ENCODE measurements at places on chromosomes 4 and X.

- no peak for DNase-seq
Measured at GRCh38 chr4:145866991-145867390, 71.6 kb downstream of the ZNF827 start.

DNA sequence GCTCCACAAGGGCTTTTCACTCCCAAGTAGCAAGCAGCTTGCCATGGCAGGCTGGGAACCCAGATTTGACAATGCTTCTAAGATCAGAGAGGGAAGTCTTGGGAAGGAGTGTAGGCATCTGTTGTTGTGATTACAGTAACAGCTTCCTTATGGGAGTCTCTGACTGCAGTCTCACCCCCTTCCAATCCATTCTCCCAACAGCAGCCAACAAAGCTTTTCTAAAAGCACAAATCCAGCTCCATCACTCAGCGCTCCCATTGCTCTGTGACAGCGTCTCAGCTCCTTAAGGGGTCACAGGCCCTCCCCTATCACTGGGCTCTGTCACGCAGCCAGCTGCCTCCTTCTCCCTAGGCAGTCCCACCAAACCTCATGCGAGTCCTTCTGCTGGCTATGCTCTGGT lies 7.1 kb downstream of the IGFBP7 start:
- no peak for DNase-seq

DNA sequence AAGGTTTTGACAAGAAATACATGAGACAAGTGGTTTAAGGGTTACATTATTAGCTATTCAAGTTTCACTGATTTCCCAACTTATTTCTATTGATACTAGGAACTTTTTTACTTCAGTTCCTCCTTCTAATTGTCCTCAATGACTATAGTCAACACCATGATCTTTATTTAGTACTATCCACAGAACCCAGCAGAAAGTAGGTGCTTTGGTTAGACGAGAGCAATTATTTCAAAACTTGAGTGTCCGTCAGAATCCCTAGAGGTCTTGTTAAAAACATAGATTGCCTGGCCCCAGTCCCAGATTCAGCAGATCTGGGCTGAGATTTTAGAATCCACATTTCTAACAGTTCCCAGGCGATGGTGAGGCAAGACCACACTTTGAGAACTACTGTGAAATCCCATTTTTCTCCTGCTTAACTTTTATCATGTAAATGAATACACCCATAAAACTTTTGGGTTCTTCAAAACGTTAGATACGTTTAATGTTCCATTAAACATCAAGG lies 17.9 kb downstream of the EXOC1 start:
- no peak for DNase-seq

- DNase-seq: no peak
Measured at GRCh38 chr4:53802500-53802899, 211.2 kb upstream of the LNX1 start.

- no peak for DNase-seq
Measured at GRCh38 chr4:163665101-163665500, 170.6 kb downstream of the TMA16 start.

DNA sequence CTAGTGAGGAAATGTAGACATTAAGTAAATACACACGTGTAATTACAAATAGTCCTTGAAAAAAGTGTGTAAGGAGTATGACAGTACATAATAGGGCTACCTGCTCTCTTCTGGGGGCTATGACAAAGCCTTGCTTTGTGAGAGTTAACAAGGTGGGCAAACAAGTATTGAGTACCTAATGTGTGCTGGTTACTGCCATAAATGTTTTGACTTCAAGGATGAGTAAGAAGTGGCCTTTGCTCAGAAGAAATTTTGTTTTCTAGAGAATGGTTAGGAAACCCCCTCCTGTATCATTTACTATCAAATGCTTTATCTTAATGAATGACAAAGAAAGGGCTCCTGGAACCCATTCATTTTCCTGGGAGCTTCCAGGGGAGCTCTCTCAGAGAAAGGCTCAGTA lies 167.0 kb upstream of the CASK start:
- no peak for DNase-seq

- DNase-seq: no peak
Measured at GRCh38 chr4:20181926-20182325, 69.8 kb upstream of the SLIT2 start.

GRCh38 chr4:137623013-137623412 lies 90.7 kb upstream of the PCDH18 start:
- DNase-seq: no peak

GRCh38 chrX:3262901-3263300 lies 83.6 kb downstream of the MXRA5 start:
- DNase-seq: no peak

DNA sequence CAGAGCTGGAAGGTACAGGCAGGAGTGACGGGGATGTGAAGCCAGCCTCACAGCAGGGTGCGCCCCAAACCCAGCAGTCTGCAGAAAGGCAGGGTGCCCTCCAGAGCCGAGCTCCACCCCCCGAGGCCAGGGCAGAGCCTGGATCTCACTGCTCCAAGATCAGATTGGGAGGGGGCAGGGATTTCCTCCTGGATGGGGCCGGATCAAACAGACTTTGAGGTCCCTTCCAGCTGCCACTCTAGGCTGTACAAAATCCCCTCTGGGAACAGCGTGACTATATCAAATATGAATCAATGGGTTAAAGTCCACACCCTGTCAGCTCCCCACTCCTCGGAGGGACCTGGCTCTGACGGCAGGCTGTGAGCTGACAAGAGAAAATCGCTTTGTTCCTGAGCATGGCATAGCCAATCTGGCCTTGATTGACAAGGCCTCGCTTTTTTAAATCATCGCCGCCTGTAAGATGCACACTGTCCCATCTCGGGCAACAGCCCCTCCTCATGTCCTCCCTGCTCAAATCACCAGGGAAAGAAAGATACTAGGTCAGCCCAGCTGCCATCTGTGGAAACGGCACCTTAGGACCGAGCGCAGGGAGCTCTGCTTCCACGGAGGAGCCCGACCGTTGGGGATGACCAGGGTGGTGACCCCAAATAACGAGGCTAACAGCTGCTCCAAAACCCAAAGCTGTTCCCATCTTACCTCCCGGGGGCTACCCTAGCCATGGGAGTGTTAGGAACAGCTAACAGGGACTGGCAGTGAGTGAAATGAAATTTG lies 39.9 kb downstream of the PSAPL1 start:
- DNase-seq: no peak

GRCh38 chrX:7972586-7972985 lies 45.4 kb upstream of the PNPLA4 start:
- no peak for DNase-seq

GRCh38 chr4:41374490-41374889 lies 117.8 kb downstream of the UCHL1 start:
- no peak for DNase-seq

DNA sequence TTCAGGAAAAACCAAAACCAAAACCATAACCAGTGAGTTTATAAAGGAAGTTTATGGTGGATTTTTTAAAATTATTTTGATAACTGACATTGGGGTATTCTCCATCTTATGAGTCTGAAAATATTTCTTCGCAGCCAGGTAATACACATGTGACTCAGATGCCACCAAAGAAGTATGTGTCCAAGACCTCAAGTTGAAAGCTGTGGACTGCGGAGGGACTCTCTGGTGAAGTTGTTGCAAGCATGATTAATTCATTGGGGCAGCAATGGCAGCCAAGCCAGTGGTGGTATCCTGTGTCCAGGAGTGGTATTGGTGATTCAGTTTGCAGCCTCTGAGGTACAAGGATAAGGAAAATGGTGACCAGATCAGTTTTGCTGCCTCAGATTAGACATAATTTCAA lies 14.0 kb upstream of the ADH5 start:
- no peak for DNase-seq

- no peak for DNase-seq
Measured at GRCh38 chr4:87416965-87417364, 5.4 kb upstream of the NUDT9 start.

Measured in NCI-H526 (cell line).